ENCODE measurements at places on chromosomes 7 and 10. TPM values are rescaled to one million over a fixed set of nuclear protein-coding genes. Genes with fewer than 3 reads are reported as not detected.
A peak's percentile ranks its signal among the peaks of the same experiment; 100 is the strongest.

The GIMAP7 gene
- total RNA-seq: 27.3 TPM

DNA sequence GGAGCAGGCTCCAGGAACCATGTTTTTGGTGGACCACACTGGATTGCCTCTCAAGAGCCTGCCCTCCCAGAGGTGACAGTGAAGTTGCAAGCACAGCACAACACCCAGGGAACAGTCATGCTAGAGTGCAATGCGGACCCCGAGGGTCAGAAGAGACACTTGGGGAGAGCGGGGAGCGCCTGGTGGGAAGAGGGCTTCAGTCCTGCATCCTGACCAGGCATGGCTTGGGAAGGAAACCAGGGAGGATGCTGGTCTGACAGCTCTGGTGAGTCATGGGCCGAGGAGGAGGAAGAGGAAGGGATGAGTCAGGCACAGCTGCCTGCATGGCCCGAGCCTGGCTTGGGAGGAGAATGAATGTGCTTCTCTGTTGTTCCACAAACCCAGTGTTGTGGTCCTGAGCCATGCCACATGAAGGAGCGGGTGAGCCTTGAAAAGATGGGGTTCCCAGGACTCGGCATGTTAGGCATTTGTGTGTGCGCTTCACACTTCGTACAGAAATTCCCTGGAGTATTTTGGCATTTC, 29.5 kb upstream of the ANKRD2 start:
- DNase-seq: no peak

- DNase-seq: no peak
Observed at GRCh38 chr7:122604251-122604650, 94.7 kb downstream of the RNF133 start.

GRCh38 chr10:79320820-79321493, 26.3 kb upstream of the PPIF start:
- no peak for DNase-seq

GRCh38 chr10:96511044-96511945, 2.4 kb downstream of the TLL2 start:
- peak; percentile 67 for DNase-seq

- no peak for DNase-seq
Observed at GRCh38 chr10:51001587-51001986, 72.7 kb upstream of the PRKG1 start.

Measured in mesenteric fat pad (tissue), 1 donor.